Uterus (tissue), 4 donors: ENCODE measurements at places on chromosomes 12 and 14.
A peak's percentile ranks its signal among the peaks of the same experiment; 100 is the strongest.

- DNase-seq: no peak
Observed at GRCh38 chr14:52729585-52729924, 411 bp upstream of the STYX start.

DNA sequence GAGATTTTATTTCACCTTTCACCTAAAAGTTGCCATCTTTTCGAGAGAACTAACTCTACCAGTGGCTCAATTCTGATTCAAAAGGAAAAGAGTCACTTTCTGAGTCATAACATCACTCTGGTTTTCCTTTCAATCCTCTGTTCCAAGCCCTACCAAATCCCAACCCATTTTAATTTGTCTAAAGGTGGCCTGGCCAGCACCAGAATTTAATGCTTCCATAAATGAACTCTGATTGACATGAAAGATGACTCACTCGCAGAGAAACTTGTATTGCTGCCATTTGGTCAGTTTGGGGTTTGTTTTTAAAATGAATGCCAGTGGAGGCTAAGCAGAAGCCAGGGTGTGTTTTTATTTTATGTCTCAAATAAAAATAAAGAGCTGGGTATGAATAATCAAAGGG is 117.4 kb upstream of the SOX5 start:
- peak; percentile 18 for DNase-seq

DNA sequence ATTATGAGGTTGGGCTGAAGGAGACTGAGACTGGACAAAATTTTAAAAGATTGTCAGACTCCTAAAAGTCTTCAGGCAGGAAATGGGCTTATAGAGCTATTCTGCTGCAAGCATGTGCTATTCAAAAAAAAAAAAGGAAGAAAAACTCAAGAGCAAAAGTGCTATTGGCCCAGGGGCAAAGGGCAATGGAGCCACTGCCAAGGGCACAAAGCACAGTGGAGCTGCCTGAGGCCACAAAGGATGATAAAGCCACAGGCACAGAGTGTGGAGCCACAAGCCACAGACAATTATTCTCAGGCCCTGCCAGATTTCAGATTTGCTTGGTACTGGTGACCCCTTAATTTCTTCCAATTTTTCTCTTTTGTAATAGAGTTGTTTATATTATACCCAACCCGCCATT is 29.6 kb upstream of the GRIN2B start:
- DNase-seq: no peak

DNA sequence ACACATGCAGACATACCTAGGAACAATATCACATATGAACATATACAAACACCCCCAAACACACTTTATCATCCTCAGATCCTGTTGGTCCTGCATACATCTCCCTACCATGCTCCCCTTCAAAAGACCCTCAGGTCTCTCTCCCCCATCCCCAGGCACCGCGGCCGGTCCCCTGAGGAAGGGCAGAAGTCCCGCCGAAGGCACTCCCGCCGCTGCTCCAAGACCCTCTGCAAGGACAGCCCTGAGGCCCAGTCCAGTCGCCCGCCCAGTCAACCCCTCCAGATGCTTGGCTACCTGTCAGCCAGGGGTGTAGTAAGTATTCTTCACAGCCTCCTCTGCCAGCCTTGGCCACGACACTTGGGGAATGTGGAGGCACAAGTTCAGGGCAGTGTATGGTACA is 48.2 kb upstream of the HSPB8 start:
- DNase-seq: no peak

DNA sequence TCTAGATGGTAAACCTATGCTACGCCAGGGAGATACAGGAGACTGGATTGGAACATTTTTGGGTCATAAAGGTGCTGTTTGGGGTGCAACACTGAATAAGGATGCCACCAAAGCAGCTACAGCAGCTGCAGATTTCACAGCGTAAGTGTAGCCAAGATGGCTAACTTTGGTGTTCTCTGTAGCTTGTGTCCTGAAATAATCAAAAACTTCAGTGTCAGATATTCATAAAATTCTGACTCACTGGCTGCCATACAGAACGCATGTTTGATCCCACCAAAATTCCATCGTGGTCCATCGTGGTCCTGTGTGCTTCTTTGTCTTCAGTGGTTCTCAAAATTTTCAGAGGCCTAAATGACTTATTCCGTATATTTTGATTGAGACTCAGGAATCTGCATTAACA is 1.3 kb downstream of the STRAP start:
- DNase-seq: no peak

DNA sequence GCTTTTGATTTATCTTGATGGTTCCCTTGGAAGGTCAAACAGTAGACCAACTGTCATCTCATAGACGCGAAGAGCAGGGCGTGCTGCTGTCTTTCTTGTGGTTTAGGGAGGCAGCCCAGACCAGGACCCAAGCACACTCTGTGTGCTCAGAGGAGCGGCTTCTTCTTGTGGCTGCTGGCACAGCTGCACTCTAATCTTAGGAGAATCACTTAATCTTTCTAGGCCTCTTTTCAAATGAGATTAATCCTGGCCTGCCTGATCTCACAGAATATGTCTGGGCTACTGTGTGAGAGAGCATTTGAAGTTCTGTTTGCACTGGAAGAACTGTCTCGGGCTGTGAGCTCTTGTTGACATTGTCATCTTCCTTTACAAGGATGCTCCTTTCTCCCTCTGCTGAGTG is 60.0 kb upstream of the TRAF3 start:
- DNase-seq: no peak

DNA sequence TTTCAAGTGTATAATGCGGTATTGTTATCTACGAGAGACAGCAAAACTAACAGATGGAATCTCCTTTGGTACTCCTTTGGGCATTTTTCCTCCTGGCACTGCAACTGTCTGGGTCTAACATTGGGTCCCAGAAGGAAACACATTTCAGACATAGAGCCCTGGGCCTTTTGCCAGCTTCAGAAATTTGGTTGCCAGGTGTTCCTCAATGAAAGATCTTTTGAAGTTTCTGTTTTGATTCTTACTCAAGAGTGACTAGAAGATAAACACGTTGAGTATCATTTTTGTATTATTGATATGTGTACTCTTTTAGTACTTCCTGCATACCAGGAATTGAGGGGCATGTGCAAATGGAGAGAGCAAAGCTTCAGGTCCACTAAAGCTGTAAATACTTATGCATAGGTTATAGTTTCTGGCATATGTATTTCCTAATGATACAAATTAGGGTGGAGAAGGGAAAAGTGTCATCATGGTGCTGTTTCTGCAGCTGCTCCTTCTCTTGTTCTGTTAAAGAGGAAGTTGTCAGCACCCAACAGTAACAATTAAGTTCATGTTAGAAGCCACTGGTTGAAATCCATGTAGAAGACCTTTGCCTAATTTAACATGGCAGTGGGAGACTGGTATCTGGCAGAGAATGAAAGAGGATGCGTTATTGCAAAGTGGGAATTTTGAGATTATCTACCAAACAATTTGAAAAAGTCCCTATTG is 53.5 kb downstream of the SLC38A6 start:
- no peak for DNase-seq

GRCh38 chr14:64417055-64417770 is 29.1 kb downstream of the MTHFD1 start:
- no peak for DNase-seq

DNA sequence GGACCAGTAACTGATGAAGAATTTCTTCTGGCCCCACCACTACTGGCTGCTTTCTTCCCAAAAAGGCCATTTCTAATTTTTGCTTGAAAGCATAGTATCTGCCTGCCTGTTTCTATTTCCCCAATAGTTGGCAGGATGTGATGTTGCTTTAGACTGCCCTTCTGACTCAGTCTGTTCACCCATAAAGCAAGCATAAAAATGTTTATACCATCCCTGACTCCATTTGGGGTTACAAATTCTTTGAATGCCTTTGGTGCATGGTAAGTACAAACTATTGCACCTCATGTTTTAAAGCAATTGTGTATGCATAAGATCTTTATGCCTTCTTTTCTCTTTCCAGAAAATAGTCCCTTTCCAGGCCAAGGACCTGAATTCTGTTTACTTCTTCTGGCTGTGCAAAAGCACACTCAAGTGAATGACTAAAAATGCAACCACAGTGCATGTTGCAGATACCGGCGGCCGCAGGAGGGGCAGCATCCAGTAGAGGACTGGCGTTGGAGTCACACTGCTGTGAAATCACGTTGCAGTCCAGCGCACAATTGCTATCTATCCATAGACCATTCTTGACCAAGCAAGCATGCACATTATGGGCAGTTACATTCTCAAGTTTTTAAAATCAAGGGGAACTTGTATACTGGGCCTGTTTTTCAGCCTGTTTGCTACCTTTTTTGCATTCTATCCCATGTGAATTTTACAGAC is 82.4 kb downstream of the SLC5A8 start:
- no peak for DNase-seq

DNA sequence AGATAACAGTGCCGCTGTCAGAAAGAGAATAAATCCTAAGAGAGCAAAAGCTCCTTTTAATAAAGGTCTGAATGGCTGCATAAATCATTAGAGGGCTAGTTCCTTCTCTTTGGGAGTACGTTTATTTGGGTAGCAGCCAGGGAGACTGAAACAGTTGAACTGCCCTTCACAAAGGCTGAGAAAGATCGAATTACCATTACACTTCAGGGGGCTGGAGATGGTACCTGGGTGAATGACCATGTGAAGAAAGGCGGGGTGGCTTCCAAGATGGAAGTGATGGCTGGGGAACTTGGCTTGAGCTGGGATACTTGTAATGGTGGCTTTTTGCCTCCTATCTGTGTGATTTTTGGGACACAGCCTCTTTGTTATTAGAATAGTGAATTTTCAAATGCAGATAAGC is 1.7 kb upstream of the FGD4 start:
- DNase-seq: no peak

DNA sequence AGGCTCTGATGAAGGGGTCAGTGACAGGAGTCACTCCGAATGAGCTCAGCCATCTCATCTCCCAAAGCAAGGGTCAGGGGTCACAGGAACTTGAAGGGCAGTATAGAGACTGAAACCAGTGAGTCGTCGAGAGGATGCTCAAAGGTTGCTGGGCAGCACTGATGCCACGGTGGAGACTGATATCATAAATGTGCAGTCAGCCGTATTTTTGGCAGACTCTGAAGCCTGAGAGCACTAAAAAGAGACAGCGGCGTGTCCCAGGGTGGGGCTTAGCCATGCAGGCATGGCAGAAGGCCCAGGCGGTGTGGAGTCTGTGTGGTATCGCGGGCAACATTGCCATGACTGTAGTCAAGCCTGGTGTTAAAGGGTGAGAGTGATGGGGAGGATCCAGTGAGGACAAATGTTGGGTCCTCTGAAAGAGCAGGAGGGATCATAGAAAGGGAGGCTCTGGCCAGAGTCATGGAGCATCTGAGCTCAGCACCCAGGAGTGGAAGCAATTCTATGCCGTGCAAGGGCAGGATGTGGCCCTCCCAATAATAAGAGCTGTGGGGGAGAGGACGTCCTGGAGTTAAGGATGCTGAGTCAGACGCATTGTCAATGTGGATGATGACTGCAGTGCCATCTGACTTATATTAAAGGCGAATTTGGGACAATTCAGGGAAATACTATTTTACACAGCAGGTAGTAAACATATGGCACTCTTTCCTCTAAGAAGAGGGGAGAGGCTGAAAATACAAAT is 241.2 kb upstream of the FKBP4 start:
- no peak for DNase-seq

- no peak for DNase-seq
Observed at GRCh38 chr12:103169-103981, 36.8 kb downstream of the IQSEC3 start.

DNA sequence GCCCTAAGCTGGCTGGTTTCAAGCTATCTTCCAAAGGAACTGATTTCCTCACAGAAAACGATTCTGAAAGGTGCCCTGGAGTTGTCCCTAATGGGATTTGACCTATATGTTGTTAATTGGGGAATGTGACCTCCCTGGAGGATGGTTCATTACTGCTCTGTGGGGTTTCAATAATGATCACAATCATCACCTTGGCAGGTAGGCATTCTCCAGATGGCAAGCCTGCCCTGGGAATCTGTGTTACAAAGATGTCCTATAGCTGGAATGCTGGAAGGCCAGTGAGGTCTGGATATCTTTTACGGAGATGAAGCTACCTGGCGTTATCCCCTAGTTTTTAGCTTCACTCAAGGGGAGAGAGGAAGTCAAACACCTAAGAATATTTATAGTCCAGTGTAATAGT is 167.6 kb downstream of the TTC8 start:
- DNase-seq: no peak

DNA sequence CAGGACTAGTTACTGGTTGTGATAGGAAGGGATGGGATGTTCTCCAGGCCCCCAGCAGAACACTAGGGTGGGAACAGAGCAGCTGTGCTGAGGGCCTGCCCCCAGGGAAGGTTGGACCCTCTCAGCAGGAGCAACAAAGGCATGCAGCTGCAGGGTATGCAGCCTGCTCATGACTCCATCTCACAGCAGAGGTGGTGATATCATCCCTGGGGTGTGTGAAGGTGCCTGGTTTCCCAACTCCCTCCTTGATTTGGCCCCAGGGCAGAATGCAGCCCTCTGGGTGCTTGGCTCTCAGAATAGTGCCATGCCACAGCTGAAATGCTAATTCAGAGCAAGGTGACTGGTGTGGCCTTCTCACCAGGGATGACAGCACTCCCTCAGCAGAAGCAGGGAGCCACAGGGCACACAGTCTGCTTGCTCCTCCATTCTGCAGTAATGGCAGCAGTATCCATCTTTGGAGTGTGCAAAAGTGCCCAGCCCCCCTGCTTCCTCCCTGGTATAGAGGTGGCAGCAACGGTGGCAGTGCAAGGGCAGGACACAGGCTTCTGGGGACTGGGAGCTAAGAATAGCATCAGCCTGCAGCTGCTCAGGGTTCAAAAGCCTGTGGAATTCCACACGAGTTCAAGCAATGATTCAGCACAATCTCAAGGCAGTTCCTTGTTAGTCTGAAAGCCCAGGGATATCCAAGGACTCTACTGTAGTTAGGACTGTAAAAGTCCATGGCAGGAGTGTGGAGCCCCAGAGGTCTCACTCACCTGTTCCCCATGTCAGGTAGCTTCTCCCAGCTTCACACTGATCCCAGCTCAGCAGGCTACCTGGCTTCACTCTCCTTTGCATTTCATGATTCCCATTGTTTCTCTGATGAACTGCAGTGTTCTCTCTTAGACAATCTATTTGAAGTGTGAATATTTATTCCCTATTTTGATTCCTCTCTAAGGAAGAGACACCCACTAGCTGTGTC is 298.1 kb upstream of the FOXG1 start:
- DNase-seq: no peak

DNA sequence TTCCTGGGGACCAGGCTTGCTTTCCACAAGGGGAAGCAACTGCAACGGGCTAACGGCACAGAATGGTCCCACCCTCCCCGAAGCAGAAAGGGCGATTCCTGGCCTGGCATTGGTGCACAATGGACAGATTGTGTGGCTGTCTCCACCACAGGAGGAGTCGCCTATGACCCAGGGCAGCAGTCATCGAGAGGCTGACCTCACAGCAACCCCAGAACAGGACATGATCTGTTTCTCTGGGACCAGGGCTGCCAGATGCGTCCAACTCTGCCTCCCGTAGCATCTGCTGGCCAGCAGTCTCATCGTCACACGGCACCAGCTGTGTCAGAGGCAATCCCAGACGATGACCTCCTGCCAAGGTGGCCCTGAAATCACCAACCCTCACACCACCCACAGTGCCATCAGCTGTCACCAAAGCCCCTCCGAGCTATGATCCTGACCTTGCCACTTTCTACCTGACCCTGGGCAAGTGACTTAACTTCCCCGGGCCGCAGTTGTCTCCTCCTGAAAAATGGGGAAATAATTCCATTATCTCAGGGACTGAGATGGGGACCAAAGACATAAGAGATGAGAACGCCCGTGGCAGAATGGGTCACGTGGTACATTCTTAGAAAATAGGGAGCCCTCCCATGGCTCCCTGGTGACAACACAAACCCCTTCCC is 86.7 kb downstream of the CHGA start:
- no peak for DNase-seq
